CD4-positive, alpha-beta memory T cell (primary cell): ENCODE measurements at places on chromosomes 5 and 9. TPM values are rescaled to one million over a fixed set of nuclear protein-coding genes. Genes with fewer than 3 reads are reported as not detected.

TXNDC8 gene
- not detected for total RNA-seq

MAP1B gene
- total RNA-seq: not detected

- no peak for DNase-seq
These were observed 8.5 kb upstream of the DNAJC25 start for GRCh38 chr9:111622626-111623025.

DNA sequence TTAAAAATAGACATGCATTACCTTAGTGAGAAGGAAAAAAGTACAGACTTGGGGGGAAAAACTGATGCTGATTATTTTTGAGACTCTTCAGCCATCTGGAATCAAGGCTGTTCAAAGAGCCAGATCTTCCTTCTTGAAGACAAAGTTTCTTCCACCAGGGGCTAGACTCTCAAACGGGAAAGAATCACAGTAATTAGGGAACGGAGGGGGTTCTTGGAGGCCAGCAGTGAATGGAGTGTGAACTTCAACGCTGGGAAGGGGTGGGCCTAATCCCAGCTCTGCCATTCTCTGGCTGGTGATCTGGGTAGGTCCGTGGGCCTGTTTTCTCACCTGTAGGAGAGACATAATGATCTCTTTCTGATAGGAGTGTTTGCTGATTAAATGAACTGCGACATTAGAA lies 21.1 kb upstream of the LHX2 start:
- no peak for DNase-seq

GRCh38 chr9:115604831-115605483 lies 487.0 kb upstream of the TNC start:
- no peak for DNase-seq

- DNase-seq: no peak
These were observed 190.0 kb downstream of the CCDC192 start for GRCh38 chr5:127893232-127893631.

DNA sequence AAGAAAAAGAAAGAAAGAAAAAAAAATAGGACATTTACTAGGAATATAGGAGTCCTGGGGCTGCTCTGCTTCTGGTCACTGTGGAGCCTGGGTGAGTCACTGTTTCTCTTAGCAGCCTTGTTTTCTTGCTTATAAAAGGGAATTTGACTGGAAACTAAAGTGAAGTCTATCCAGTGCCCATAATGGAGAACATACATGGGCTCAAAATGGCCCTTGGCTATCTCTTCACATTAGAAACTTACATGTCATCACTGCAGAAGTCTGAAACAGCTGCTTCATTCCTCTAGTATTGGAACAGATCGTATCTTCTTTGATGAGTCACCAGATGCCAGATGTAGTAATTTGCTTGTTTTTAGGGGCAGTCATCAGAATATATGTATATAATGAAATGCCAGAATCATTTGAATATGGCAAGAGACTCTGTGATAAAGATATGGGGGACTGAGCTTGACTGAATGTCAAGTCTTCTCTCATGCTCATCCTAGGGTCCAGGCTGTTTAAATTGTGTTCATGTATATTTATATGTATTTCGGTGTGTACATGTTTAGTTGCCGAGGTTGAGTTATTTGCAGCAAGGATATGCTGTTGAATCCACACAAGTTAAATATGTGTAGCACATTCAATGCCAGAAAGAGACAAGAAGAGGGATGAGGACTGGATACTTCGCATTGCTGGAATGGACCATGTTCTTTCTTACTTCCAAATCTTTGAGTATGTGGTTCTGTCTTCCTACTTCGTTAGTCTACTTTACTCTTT lies 56.7 kb downstream of the SGCD start:
- no peak for DNase-seq

- DNase-seq: no peak
These were observed 31.9 kb upstream of the CEP120 start for GRCh38 chr5:123455095-123455494.

DNA sequence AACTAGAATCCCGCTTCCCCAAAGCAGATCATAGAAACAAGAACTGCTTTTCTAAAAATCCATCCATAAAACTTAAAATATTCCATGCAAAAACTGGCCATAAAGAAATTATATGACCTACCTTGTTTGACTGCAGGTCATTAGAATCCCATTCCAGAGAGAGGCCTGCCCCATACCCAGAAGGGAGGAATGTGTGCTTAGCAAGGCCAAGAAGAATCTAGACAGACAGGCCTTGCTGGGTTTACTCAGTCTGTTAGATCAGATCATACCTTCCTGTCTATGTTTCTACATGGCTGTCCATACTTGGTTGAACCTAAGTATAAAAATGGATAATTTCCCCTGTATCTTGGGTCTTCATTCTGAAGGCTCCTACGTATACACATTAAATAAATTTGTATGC lies 358.8 kb upstream of the TRPC7 start:
- DNase-seq: no peak

DNA sequence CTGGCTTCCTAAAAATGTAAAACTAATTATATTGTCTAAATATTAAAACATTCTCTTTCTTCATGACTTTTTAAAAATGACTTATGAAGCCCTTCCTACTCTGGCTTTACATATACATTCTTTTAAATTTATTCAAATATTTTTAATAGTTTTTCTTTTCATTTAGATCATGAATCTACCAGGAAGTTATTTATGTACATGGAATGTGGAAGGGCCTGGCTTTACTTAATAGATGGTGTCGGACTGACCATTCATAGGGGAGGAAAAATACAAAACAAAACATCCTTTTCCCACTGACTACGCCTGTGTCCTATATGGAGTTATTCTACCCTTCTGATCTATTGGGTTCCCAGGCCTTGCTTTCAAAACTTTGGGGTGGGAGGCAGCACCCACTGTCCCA lies 129.8 kb downstream of the MACROH2A1 start:
- no peak for DNase-seq

GRCh38 chr9:4059437-4059836 lies 240.4 kb downstream of the GLIS3 start:
- DNase-seq: no peak

- DNase-seq: no peak
These were observed 19.7 kb upstream of the HSDL2 start for GRCh38 chr9:112360047-112360804.

GRCh38 chr5:109089191-109089590 lies 320.6 kb downstream of the PJA2 start:
- DNase-seq: no peak

GRCh38 chr5:179373101-179373934 lies 28.1 kb upstream of the ADAMTS2 start:
- DNase-seq: no peak
